Camera-type eye (tissue), 1 donor: ENCODE measurements at places on chromosomes 5 and 9. TPM values are rescaled to one million over a fixed set of nuclear protein-coding genes. Genes with fewer than 3 reads are reported as not detected.

PCDHB16 gene
- total RNA-seq, result 9.2 TPM

LAMC3 gene
- total RNA-seq, result 9.9 TPM

CSF2 gene
- not detected for total RNA-seq

TAF11L8 gene
- total RNA-seq, result not detected

SLC25A46 gene
- total RNA-seq, result 93.6 TPM

CARTPT gene
- total RNA-seq, result not detected

KIF4B gene
- 0.33 TPM for total RNA-seq

PTPN3 gene
- 5.6 TPM for total RNA-seq

STKLD1 gene
- total RNA-seq, result 1.3 TPM

TEX48 gene
- total RNA-seq, result not detected

C5orf52 gene
- total RNA-seq, result not detected

SPATA31A3 gene
- not detected for total RNA-seq

BRINP1 gene
- total RNA-seq, result 15.3 TPM

MRPS30 gene
- 158 TPM for total RNA-seq

ANGPTL2 gene
- total RNA-seq, result 26.6 TPM

PTPRD gene
- 244 TPM for total RNA-seq

CCL28 gene
- total RNA-seq, result 13.4 TPM

DBH gene
- 0.11 TPM for total RNA-seq

TAF11L10 gene
- total RNA-seq, result not detected

OTULIN gene
- total RNA-seq, result 26.6 TPM

OMD gene
- total RNA-seq, result 34.4 TPM

CCL27 gene
- not detected for total RNA-seq

PCDHB4 gene
- total RNA-seq, result 4.5 TPM

ANKRD31 gene
- total RNA-seq, result 1.5 TPM

TRIM36 gene
- 32.7 TPM for total RNA-seq

SH3RF2 gene
- total RNA-seq, result 1.6 TPM

SCGB3A1 gene
- total RNA-seq, result 2.2 TPM

EQTN gene
- total RNA-seq, result 1.2 TPM

IFNK gene
- not detected for total RNA-seq

HDHD3 gene
- total RNA-seq, result 27.8 TPM

POLE3 gene
- 41.8 TPM for total RNA-seq

SHOC1 gene
- total RNA-seq, result not detected

PCDHB13 gene
- 11.2 TPM for total RNA-seq

PCDHA12 gene
- 5.1 TPM for total RNA-seq

PROB1 gene
- total RNA-seq, result 2.9 TPM

PRDM9 gene
- not detected for total RNA-seq

ARHGEF28 gene
- total RNA-seq, result 30.0 TPM

SNCB gene
- total RNA-seq, result 10.1 TPM

FOXD4 gene
- 0.82 TPM for total RNA-seq

TIMD4 gene
- not detected for total RNA-seq

RNF183 gene
- 0.66 TPM for total RNA-seq

CDK9 gene
- 60.2 TPM for total RNA-seq

PCA3 gene
- 0.27 TPM for total RNA-seq

NTNG2 gene
- total RNA-seq, result 34.3 TPM

AIF1L gene
- 36.2 TPM for total RNA-seq

PDE8B gene
- 5.7 TPM for total RNA-seq
